ENCODE measurements at places on chromosomes 12 and 14.

DNA sequence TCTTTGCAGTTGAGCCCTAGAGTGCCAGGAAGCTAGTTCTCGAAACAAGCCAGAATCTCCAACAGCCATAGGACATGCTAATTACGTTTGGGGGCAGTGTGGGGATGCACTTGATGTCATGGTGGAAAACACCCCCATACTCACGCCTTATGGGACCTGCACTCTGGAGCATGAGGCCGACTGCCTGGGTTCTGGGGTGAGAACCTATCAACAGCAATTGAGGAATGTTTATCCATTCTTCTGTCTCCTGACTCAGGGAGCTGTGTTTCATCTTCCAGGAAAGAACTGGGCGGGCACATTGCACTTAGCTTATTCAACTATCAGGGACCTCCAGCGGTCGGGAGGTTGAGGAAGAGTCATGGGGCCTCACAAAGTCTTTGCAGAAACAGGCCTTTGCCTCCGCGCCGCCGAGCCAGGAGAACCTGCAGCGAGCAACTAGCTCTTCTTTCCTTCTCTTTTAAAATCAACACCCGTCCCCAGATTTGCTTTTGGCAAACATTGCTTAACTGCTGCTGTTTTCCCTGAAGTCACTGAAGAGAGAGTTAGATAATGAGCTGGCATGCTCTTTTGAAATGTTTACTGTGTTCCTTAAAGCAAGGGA lies 226.1 kb upstream of the DIO3 start:
- no peak for DNase-seq

- DNase-seq = no peak
Measured at GRCh38 chr14:97705976-97706375, 908.8 kb downstream of the VRK1 start.

DNA sequence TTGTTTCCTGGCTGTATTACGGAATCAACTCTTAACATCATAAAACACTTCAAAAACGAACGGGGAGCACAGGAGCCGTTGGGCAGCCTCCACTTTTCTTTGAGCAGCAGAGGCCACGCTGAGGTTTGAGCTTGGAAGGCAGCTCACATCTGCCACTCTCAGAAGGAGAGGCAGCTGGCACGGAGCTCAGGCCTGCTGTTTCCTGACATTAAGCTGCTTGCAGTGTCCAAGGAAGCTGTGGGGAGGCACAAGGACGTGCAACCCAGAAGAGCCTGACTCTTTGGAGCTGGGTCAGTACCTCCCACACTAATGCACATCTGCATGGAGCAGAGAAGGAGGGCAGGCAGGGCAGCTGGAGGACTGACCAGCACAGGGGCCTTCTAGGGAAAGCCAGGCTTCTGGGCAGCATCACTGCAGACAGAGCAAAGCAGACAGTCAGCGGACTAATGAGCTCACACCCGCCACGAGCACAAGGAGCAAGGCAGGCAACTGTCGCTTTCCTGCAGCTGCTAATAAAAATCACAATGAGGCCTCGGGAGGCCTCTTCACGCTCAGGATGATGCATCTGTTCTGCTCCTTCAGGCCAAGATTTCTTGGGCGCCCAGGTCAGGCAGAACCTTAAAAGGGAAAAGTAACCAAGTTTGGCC lies 211.1 kb downstream of the GLT1D1 start:
- no peak for DNase-seq

- no peak for DNase-seq
Measured at GRCh38 chr14:96511667-96512066, 9.5 kb downstream of the PAPOLA start.

GRCh38 chr12:76866726-76867125 lies 12.1 kb downstream of the CSRP2 start:
- DNase-seq = no peak

- DNase-seq = no peak
Measured at GRCh38 chr14:51614707-51615106, 37.0 kb upstream of the FRMD6 start.

DNA sequence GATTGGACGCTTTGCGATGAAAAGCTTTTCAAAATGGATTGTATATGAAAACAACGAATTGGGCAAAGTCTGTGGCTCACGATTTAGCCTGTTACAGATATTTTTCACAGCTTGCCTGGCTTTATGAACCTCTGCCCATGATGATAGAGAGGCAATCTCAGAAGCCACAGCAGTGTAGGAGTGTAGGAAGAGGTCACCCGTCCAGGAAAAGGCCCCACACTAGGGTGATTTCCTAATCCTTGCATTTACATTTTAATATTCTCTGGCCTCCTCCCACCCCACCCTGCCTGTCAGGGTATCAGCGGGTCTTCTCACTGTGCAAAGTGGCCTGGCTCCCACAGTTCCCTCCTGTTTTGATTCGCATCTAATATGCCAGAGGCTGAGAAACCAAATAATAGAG lies 81.8 kb upstream of the FOXN3 start:
- no peak for DNase-seq

- no peak for DNase-seq
Measured at GRCh38 chr12:68665016-68665569, 21.7 kb upstream of the NUP107 start.

DNA sequence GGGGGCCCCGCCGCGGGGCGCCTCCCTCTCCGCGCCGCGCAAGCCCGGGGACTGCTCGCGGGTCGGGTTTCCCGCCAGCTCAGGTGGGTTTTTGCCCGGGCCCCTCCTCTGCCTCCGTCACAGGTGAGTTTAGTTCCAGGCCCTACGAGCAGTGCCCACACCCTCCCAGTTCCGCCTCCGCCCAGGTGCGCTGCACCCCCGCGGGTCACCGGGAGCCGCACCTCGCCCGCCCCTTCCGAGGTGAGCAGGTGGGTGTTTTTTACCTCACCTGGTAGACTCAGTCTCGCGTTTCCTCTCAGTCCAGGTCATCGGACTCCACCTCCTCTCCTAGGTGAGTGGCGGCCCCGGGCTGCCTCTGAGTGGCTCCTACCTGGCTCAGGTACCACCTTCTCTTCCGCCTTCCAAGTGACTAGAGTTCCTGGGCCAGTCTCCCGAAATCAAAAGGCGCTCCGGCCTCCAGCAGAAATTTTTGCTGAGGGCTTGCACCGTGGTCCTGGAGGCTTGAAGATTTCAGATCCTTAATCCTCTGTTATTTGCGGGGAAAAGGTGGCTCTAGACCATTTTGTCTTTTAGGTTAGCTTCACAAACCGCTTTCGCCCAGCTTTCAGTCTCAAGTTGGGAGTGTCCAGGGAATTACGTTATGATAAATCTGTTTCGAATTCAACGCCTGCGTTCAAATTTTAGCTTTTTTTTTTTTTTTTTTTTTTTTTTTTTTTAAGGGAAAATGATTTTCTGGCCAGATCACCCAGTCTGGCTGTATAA lies at the start of gene TMEM30B:
Gene TMEM30B, minus strand, starts transcription at position 153 of the 762 bp plus-strand sequence. CDS start 191 bp downstream, outside the sequence.
- DNase-seq = peak; percentile 16

DNA sequence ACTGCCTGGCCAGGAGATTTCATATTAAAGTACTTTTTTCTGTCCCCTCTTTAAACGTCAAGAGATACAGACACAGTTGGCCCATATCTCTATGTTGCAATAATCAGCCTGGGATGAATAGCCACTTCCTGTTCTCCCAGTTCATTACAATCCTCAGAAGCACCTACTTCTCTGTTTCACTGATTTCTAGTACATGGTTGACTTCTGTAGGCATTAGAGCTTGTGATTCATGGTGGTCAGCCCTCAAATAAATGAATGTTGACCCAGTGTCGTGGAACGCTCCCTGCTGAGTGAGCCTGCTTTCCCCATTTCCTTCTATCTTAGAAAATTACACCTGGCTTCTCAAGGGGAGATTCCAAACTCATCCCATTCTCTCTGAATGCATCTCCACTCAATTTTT lies 416.7 kb downstream of the PDZRN4 start:
- DNase-seq = no peak

- DNase-seq = no peak
Measured at GRCh38 chr12:130702966-130703732, 12.9 kb downstream of the RIMBP2 start.

GRCh38 chr14:100844082-100844408 lies 18.1 kb downstream of the MEG3 start:
- DNase-seq = no peak

DNA sequence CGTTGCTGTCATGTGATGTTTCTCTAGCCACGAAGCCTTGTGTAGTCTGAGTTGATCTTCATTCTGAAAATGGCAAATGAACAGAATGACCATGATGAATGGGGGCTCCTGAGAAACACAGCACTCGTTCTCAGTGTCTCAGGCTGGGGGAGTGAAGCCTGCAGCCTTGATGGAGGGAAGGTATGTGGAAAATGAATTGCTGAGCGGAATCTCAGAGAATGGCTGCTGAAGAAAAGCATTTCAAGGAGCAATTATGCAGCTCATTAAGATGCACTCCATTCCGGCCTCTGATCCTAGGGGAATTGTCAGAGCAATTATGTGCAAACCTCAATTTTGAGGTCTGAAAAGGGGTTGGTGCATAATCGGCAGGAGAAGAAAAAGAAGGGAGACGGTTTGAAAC lies 167.1 kb downstream of the CHST11 start:
- DNase-seq = no peak

- DNase-seq = no peak
Measured at GRCh38 chr14:86912709-86913108, 1080.3 kb downstream of the GALC start.

- no peak for DNase-seq
Measured at GRCh38 chr12:107179871-107180270, 86.5 kb upstream of the CRY1 start.

- DNase-seq = no peak
Measured at GRCh38 chr14:88106377-88106776, 101.4 kb downstream of the GPR65 start.

DNA sequence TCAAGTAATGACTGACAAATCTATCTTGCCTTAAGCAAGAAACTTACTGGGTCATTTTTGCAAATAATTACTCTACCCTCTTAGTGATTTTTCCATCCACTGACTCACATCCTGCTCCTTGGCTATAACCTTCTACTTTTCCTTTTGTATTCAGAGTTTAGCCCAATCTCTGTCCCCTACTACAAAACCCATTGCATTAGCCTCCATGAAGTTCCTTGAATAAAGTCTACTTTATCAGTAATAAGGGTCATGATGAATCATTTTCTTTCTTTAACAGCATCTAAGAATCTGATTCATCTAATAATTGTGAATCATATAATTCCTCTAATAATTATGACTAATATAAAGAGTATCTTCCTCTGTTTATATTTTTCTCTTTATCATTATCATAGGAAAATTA lies 132.6 kb downstream of the NTS start:
- no peak for DNase-seq

DNA sequence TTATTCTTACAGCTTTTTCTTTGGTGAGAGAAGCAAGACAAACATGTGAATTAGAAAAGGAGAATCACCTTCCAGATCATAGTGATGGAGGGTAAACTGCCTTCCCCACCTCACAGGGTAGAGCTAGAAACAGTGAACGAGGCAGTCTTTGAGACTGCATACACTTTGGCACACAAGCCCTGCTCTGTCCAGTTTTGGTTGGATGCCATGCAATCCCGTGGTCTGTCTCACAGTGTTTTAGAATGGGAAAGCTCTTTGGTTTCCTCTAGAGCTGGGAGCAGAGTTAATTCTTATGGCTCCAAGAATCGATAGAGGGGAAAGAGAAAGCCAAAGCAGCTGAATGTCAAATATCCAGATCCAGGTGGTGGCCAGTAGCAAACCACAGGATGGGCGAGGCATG lies 21.9 kb downstream of the TDP1 start:
- no peak for DNase-seq

DNA sequence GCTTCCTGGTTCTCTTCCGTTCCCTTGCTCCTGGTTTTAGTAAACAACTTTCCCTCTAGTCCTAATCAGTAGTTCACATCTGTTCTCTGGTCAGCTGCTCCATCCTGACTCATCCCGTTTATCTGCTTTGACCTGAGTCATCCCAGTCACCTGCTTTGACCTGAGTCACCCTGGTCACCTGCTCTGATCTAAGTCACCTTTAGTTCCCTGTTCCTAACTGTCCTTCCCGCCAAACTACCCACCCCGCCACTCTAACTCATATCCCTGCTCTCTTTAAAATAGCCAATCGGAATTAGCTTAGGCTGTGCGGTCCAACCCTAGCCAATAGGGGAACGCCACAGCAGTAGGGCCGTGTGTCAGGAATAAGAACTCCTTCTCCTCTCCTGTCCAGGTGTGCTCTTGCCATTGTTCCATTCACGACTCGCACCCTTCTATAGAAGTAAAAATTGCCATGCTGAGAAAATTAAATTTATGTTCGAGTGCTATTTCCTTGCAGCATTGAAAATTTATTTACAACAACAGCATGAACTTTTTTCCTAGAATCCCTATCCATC lies 3.1 kb upstream of the ANKRD33 start:
- no peak for DNase-seq

DNA sequence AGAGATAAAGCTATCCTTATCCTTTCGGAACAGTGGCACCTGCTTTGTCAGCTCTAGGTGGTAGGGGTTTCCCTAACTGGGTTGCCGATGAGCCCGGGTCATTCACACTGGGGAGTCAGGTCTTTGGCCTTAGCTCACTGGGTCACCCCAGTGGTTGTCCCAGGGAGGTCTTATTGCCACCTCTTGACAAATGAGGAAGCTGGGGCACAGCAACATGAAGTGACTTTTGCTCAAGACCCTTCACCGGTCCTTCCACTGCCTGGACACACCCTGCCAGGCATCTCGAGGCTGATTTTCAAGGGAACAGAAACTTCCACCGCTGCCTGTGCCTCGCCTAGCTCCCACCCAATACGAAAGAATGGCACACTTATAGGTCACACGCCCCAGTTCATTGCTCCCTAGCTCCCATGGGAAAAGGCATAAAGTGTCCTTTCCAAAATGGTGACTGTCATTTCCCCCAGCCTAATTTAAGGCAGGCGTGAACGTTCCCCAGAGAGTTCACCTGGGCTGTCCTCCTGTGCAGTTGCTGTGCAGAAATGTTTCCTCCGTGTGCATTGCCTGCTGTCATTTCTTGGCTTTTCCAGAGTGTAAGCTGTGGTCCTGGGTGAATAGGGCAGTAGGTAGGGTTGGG lies 156.1 kb upstream of the CCND2 start:
- no peak for DNase-seq

DNA sequence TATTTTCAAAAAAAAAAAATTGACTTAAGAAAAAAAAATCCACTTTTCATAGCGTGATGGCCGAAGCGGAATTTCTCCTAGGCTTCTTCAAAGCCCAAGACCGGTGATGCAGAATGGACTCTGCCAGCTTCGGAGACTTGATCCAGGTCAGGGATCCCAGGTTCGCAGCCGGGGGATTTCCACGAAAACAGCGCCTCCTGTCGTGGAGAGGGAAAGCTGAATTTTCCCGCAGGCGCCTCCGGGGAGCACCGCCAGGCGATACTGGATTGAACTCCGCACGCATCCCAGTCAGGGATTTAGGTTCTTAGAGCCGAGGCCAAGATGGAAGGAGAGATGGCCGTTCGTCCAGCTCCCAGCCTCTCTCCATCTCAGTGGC lies 2.1 kb downstream of the TTC6 start:
- DNase-seq = no peak

DNA sequence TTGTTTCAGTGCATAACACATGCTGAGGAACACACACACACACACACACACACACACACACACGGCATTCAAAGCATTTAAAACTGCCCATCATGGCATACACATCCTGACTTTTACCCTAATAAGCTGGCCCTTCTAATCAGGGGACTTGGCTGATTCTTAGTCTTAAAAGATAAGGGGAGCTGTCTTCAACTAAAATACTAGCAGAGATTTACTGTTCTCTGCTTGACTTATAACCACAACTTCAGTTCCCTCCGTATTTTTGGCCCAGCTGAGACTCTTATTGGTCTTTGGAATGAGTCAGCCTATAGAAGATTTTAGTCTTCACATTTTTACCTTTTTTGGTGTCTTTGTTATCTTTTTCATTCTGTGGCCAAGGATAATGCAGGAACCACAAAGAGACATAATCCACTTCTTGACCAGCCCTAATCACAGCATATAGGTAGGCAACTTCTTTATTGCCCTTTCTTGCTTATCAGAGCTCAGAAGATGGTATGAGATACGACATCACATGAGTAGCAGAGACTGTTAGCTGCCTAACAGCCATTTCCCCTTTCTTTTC lies 25.1 kb upstream of the SLC8A3 start:
- DNase-seq = no peak
